Endothelial cell (in vitro differentiated cells): ENCODE measurements at places on chromosomes 2 and 18. TPM values are rescaled to one million over a fixed set of nuclear protein-coding genes. Genes with fewer than 3 reads are reported as not detected.

GRCh38 chr2:86254576-86255538 lies 55.6 kb downstream of the MRPL35 start:
- H3K4me3 ChIP-seq: no peak overlapping the region
- DNase-seq: no peak
- H3K27ac ChIP-seq: no peak overlapping the region
- peaks cover 27% of the 10 kb centered on the region for H3K4me1 ChIP-seq

- H3K27me3 ChIP-seq: no peaks in the 10 kb centered on the region
- no peak overlapping the region for H3K4me3 ChIP-seq
- H3K27ac ChIP-seq: no peak overlapping the region
- H3K4me1 ChIP-seq: no peaks in the 10 kb centered on the region
- H3K36me3 ChIP-seq: no peaks in the 10 kb centered on the region
- no peak for DNase-seq
These were observed 1138.0 kb upstream of the FAM98A start for GRCh38 chr2:34737146-34737545.

- H3K4me3 ChIP-seq: peak overlapping the region; percentile 99
- peak overlapping the region; percentile 74 for H3K27ac ChIP-seq
- peaks cover 16% of the 10 kb centered on the region for H3K4me1 ChIP-seq
- no peak for DNase-seq
- peaks cover 23% of the 10 kb centered on the region for H3K36me3 ChIP-seq
These were observed 571 bp downstream of the EEF1B2 start for GRCh38 chr2:206160125-206160806.

DNA sequence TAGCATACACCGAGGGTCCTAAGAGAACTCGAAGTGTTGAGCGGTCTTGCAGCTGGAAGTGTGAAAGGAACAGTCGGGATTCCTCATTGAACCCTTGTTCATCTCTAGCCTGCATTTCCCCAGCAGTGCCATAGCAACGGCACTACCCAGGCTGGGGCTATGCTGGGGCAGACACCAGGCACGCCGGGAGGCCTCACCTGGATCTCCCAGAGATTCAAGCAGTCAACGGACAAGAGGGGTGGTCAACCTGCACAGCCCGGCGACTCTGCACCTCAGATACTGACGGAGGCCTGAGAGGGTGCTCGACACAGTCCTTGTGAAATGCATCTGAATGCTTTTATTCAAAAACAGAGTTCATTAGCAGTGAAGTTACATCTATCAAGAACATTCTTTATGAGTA lies 604.2 kb downstream of the GALR1 start:
- no peak for DNase-seq
- H3K4me1 ChIP-seq: no peaks in the 10 kb centered on the region
- peaks cover 9% of the 10 kb centered on the region for H3K36me3 ChIP-seq
- H3K27ac ChIP-seq: no peak overlapping the region
- H3K4me3 ChIP-seq: no peak overlapping the region

BUB1 gene
- 12.5 TPM for total RNA-seq

DNA sequence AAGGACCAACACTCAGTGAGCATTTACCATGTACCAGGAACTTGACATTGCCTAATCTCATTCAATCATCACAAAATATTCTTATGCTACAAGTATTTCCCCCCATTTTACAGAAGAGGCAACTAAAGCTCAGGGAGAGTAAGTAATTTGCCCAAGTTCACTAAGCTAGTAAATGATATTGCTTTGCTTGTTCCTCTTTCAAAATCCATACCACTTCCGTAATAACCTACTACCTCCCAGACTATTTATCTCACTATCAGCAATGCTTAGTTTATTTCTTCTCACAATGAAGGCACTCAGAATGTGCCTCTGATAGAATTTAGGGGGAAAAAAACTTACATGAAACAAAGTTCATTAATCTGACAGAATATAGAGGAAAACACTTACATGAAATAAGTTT lies 1070.9 kb upstream of the FANCL start:
- no peaks in the 10 kb centered on the region for H3K27me3 ChIP-seq
- H3K36me3 ChIP-seq: no peaks in the 10 kb centered on the region
- no peak overlapping the region for H3K27ac ChIP-seq
- no peak overlapping the region for H3K4me3 ChIP-seq

CHRNG gene
- total RNA-seq: not detected

MEIS1 gene
- total RNA-seq: 13.3 TPM

DNA sequence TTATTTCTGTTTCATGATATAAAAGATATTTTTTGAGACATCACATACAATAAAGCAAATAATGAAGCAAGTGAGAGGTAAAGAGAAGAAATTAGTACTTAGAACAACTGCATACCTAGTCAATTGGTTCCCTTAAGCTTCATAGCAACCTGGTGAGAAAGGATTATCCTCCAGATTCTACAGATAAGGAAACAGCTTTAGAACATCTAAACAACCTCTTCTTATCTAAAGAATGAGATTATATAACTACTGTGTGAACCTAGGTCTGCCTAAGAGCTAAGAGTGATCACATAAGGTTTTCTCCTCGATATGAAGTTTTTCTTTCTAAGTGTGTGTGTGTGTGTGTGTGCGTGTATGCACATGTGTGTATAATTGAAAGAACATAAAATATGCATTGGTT lies 265.1 kb downstream of the NOL4 start:
- H3K36me3 ChIP-seq: no peaks in the 10 kb centered on the region
- no peak overlapping the region for H3K4me3 ChIP-seq
- H3K4me1 ChIP-seq: peaks cover 7% of the 10 kb centered on the region
- DNase-seq: no peak
- no peak overlapping the region for H3K27ac ChIP-seq
